Stimulated activated CD4-positive, alpha-beta T cell treated with anti-CD3 and anti-CD28 coated beads, Interleukin-1b, Interleukin-23, amount 100 ng/mL, for 4 hours (primary cell): ENCODE measurements at places on chromosomes 3 and 15.

- no peak for DNase-seq
These were observed 27.9 kb upstream of the FAM174B start for GRCh38 chr15:92683511-92683834.

DNA sequence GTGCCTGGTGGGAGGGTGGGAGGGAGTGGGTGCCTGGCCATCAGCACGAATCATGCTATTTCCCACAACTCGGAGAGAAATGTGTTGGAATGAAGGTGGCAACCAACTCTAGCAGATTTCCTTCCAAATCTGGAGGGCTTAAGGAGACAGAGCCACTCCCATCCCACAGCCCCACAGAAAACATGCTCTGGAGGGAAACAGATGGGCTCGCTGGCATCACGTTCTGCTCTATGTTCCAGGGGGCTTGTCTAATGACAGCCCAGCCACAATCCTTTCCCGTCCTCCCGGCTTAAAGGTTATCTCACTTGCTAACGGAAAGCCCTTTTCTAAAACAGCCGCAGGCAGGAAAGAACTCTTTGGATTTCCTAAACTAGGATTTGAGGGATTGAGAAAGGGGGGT, 65.3 kb downstream of the ADAMTS17 start:
- DNase-seq, result no peak

- DNase-seq, result no peak
These were observed 451.6 kb upstream of the TPRG1 start for GRCh38 chr3:188720215-188720614.

DNA sequence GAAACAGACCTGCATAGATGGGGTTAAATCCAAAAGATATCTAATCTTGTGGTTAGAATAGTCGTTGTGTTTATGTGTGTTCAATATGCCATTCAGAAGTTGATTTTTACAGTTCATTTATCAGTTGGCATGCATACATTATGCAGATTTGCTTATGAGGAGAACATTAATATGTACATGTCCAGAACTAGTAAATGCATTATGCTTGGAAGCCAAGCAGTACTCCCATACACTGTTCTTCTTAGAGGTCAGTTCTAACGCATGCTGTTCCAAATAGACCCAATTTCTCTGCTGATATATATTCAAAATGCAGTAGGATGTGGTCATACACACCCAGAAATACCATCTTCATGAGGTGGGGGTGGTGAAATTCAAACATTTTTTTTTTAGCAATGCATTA, 956 bp downstream of the FGF12 start:
- no peak for DNase-seq

DNA sequence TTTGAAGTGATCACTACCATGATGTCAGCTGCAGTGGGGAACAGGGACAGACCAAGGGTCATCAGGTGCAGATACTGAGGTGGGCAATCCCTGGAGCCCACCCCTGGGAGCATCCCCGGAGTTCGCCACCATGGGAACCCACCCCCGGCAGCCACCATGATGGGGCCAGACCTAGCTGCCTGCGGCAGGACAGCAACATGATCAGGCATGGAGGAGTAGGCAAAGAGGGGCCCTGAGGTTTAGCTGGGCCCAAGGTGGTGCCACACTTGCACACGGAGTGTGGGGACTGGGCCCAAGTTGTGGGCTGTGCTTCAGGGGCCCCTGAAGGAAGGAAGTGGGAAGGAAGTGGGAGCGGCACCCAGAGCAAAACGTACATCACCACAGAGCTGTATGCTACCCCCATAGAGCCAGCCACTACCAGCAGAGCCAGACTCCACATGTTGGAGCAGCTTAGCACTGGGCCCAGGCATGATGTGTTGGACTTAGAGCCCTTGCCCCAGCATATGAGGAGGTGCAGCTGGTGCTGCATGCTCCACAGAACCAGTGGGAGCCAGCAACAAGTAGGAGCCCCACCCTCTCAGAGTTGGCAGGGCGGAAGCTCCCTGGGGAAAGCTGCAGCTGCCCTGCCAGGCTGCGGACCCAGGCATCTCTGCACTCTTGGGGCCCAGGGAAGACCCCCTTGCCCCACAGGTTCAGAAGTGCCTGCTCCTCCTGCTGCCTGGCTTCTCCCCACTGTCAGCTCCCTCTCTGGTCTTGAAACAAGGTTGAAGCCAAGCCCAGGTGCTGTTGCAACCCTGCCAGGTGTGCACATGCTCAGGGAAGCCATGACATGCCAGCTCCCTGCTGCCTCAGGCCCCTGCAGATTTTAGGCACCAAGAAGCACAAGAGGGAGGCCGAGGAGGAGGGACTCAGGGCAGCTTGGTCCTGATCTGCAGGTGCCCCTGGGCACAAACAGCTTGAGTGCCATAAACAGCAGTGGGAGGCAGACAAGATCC, 515.3 kb downstream of the ZBBX start:
- DNase-seq, result no peak

DNA sequence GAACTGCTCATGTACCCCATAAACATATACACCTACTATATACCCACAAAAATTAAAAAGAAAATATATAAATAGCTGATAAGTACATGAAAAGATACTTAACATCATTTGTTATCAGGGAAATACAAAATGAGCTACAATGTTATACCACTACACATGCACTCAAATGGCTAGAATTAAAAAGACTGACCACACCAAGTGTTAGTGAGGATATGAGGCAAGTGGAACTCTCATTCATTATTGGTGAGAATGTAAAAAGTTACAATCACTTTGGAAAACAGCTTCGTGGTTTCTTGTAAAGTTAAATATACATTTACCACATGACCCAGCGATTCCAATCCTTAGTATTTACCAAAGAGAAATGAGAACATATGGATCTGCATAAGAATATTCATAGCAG, 26.5 kb downstream of the EOMES start:
- no peak for DNase-seq

DNA sequence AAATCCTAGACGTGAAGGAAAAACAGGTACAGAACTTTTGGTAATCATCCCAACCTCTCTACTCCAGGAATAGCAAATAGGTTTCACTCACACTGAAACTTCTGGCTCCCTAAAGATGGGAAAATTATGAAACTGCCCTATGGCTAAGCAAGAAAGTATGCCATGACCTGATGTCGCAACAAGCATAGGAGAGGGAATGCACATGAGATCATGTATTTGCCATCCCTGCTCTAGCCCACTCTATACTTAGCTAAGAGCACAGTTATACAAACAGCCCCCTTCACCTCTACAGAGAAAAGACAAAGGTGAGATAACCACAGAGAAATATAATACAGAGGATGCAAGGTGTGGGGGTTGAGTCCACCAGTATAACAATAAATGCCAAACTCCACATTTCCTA, 102.7 kb downstream of the TBC1D5 start:
- DNase-seq, result no peak

GRCh38 chr3:123089611-123090331, 22.9 kb downstream of the PDIA5 start:
- no peak for DNase-seq

- DNase-seq, result no peak
These were observed 96.2 kb downstream of the HES1 start for GRCh38 chr3:194231929-194232832.

DNA sequence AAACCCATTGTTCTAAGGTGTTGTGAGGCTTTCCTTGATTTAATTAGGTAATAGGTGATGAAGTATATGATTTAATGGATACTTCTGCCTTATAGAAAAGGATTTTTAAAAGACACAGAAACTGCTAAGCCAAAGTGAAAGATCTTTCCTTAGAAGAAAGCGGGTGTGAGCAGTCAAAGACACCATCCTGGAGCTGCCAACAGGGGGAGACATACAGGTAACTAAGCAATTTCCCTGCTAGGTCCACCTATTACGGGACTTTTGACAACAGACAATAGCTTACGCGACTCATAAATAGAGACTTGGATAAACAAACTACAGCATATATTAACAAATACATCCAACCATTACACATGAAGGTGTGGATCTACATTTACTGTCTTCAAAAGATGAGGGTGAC, 669.5 kb downstream of the SQOR start:
- DNase-seq, result no peak

DNA sequence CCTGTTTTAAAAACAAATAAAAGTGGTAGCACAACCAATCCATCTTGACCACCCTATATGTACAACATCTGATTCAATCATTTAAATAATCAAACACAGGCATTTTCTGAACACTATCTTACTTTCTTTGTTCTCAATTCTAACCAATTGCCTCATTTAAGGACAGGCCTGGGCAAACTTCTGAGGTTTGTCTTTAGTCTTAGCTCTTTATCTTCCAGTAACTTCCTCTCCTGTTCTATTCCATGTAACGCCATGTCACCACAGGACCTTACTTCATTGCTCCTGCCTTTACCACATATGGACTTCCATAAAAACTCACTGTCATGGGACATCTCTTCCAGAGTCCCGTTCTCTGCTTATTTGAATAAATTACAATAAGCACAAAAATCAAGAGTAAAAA, 14.9 kb downstream of the HDGFL3 start:
- no peak for DNase-seq
